ENCODE measurements at places on chromosomes 2 and 18.
A peak's percentile ranks its signal among the peaks of the same experiment; 100 is the strongest.

DNA sequence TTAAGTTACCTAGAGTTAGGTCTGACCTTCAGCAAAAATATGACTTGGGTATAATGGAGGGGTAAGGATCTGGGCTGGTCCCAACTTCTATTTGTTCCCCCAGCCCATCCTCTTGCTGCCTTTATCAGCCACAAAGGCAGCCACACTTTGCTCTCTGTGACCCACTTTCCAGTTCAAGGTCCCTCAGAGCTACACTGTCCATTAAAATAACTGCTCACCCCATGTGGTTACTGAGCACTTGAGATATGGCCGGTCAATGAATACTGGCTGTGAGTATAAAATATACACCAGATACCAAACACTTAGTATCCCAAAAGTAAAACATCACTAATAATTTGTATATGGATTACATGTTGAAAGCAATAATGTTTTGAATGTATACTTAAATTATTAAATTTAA is 67.2 kb downstream of the EPHA4 start:
- H3K36me3 ChIP-seq: no peaks in the 10 kb centered on the region
- no peak for DNase-seq
- H3K27me3 ChIP-seq: no peaks in the 10 kb centered on the region
- peaks cover 22% of the 10 kb centered on the region for H3K4me1 ChIP-seq
- no peak overlapping the region for H3K27ac ChIP-seq
- no peak overlapping the region for H3K4me3 ChIP-seq

DNA sequence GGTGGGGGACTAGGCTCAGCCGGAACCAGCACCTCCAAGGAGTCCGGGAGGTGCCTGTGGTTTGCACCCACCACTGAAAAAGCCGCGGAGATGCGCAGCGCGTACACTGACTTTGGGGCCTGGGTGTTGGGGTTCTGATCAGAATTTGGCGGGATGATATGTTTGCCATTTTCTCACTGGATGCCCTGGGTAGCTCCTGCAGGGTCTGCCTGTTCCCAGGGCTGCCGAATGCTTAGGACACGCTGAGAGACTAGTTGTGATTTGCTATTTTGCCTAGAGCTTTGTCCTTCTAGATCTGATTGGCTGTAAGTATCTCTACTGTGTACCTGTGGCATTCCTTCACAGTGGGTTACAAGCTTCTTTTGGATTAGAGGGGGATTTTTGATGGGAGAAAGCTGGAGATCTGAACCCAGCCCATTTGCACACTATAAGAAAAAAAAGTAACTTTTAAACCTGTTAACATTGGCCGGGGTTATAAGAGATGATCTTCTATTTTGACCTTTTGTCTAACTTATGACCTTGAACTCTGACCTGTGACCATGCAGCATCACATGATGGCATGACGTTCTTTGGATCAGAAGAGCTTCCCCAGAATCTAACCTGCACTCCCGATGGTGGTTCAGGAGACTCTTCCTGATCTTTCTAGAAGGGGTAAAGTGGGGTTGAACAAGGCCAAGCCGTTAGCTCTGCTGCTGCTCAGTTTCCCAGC is 1.6 kb downstream of the KCNE4 start:
- H3K4me1 ChIP-seq: no peaks in the 10 kb centered on the region
- no peak overlapping the region for H3K4me3 ChIP-seq
- H3K27me3 ChIP-seq: peaks cover 8% of the 10 kb centered on the region
- DNase-seq: no peak

DNA sequence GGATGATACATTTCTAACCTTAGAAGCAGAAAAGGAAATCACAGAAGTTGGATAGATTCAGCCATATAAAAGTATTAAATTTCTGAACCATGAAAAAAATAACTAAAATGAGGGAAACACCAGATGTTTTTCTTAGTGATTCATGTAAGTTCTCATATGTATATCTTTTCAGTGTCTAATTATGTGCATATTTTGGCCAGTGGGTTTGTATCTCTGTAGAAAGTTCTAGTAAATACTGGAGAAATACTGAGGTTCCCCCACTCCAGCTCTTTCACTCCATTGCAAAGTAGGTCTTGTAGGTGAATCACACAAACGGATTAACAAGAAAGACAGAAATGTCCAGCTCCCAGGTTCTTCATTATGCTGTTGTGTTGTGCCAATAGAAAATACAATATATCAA is 222.3 kb downstream of the NEDD4L start:
- H3K27ac ChIP-seq: no peak overlapping the region
- no peak for DNase-seq
- H3K36me3 ChIP-seq: no peaks in the 10 kb centered on the region
- no peak overlapping the region for H3K4me3 ChIP-seq
- H3K27me3 ChIP-seq: no peaks in the 10 kb centered on the region

DNA sequence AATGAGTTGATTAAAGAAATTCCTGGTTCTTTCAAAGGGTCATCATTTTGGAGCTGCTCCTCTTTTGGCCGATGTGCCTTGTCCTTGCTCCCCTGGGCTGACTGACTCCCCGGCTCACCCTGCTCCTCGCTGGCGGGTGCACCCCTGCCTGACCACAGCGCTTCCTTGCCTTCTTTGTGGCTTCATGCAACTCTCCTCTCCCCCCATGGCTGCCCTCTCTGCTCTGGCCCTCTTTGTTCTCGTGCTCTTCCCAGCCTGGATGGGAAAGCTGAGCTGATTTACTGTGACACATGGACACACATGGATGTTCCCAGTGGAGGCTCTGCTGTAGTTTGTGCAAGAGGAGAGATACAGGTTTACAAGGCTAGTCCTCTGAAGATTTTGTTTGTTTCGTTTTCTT is 234.6 kb downstream of the HAUS1 start:
- H3K36me3 ChIP-seq: no peaks in the 10 kb centered on the region
- H3K4me3 ChIP-seq: peak overlapping the region; percentile 96
- H3K27me3 ChIP-seq: no peaks in the 10 kb centered on the region
- peak overlapping the region; percentile 99 for H3K27ac ChIP-seq
- peaks cover 85% of the 10 kb centered on the region for H3K4me1 ChIP-seq

- H3K36me3 ChIP-seq: no peaks in the 10 kb centered on the region
- H3K27me3 ChIP-seq: no peaks in the 10 kb centered on the region
- no peak overlapping the region for H3K4me3 ChIP-seq
- no peaks in the 10 kb centered on the region for H3K4me1 ChIP-seq
- no peak overlapping the region for H3K27ac ChIP-seq
- peak; percentile 62 for DNase-seq
These were observed 30.7 kb upstream of the GPAT2 start for GRCh38 chr2:96065381-96065930.

GRCh38 chr2:110828330-110828729 is 96.0 kb downstream of the ACOXL start:
- peaks cover 6% of the 10 kb centered on the region for H3K27me3 ChIP-seq
- peaks cover 28% of the 10 kb centered on the region for H3K4me1 ChIP-seq
- no peak overlapping the region for H3K4me3 ChIP-seq

DNA sequence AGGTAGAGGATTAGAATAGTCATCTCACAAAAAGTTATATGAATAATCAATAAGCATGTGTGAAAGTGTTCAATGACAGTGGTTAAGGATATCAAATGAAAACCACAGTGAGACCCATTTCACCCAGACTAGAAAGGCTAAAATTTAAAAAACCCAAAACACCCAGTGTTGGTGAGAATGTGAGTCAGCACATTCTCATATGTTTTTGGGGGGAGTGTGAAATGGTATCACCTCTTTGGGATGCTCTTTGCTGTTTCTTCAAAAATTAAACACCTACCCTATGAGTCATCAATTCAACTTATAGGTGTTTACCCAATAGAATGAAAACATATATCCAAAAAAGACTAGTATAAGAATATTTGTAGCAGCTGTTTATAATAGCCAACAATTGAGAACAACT is 69.8 kb downstream of the MAP3K20 start:
- DNase-seq: no peak
- H3K4me3 ChIP-seq: peak overlapping the region; percentile 49

GRCh38 chr18:77063260-77063659 is 69.3 kb downstream of the MBP start:
- peaks cover 13% of the 10 kb centered on the region for H3K36me3 ChIP-seq
- peak overlapping the region; percentile 95 for H3K27ac ChIP-seq
- peak; percentile 88 for DNase-seq
- H3K4me3 ChIP-seq: peak overlapping the region; percentile 88
- peaks cover 79% of the 10 kb centered on the region for H3K4me1 ChIP-seq

GRCh38 chr2:240390091-240391073 is 45.1 kb upstream of the GPC1 start:
- DNase-seq: peak; percentile 59
- no peak overlapping the region for H3K27ac ChIP-seq
- no peak overlapping the region for H3K4me3 ChIP-seq
- H3K27me3 ChIP-seq: no peaks in the 10 kb centered on the region
- H3K36me3 ChIP-seq: no peaks in the 10 kb centered on the region
- H3K4me1 ChIP-seq: no peaks in the 10 kb centered on the region

- no peaks in the 10 kb centered on the region for H3K36me3 ChIP-seq
- no peaks in the 10 kb centered on the region for H3K4me1 ChIP-seq
- no peak overlapping the region for H3K4me3 ChIP-seq
- DNase-seq: no peak
- H3K27ac ChIP-seq: no peak overlapping the region
- H3K27me3 ChIP-seq: no peaks in the 10 kb centered on the region
These were observed 41.9 kb upstream of the TMEM17 start for GRCh38 chr2:62547854-62548253.

DNA sequence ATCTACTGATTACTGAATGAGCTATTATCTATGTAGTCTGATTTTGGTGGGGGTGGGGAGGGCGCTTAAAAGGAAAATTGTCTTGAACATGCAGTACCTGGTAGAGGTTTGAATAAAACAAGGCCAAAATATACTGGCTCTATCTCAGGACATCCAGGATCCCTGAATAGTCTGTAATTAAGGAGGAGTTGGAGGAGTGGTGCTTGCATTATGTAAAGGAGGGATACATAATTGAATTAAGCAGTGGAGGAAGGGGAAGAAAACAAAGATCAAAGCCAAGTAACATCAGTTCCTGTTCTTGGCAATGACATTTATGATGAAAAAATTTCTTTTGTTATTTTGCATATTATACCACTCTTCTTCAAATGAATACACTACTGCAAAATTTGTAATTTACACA is 539.4 kb upstream of the ZEB2 start:
- H3K4me1 ChIP-seq: no peaks in the 10 kb centered on the region
- no peaks in the 10 kb centered on the region for H3K36me3 ChIP-seq
- H3K4me3 ChIP-seq: no peak overlapping the region
- H3K27me3 ChIP-seq: no peaks in the 10 kb centered on the region
- no peak overlapping the region for H3K27ac ChIP-seq

- no peak overlapping the region for H3K27ac ChIP-seq
- H3K27me3 ChIP-seq: no peaks in the 10 kb centered on the region
These were observed 27.8 kb downstream of the SLC14A1 start for GRCh38 chr18:45751766-45752165.

DNA sequence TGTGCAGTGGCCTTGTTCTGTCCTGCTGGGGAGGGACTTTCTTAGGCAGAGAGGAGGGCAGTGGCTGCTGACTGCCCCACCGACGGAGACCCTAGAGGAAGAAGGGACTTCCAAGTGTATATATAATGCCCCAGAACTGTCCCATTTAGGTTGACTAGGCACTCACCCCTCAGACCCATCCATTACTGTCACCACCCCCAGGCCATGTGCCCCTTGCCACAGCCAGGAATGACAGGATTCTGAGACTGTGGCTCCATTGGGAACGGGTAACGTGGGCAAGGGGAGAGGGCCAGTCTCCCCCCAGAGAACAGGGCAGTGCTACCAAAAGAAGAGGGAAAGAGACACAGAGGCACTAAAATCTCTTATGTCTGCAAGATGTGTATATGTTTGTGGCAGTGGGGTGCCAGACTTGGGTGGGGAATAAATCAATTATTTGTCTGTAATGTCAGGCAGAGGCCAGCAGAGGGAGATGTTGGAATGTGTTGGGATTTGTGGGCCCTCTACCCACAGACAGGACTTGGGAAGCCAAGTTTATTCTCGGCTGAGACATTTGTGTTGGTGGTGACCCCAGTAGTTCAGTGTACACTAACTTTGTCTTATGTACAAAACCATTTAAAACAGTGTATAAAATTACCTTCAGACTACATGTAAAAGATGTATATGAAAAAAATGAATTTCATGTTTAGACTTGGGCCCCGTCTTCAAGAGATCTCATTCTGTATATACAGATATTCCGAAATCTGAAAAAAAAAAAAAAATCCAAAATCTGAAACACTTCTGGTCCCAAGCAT is 24.0 kb upstream of the TMEM37 start:
- H3K27ac ChIP-seq: no peak overlapping the region
- no peaks in the 10 kb centered on the region for H3K36me3 ChIP-seq
- peaks cover 19% of the 10 kb centered on the region for H3K27me3 ChIP-seq
- no peaks in the 10 kb centered on the region for H3K4me1 ChIP-seq

- DNase-seq: no peak
- H3K27ac ChIP-seq: no peak overlapping the region
- H3K36me3 ChIP-seq: peaks cover 4% of the 10 kb centered on the region
- H3K27me3 ChIP-seq: peaks cover 6% of the 10 kb centered on the region
- H3K4me1 ChIP-seq: no peaks in the 10 kb centered on the region
These were observed 46.7 kb upstream of the ITGA6 start for GRCh38 chr2:172380436-172381274.

GRCh38 chr2:55781542-55781941 is 87.9 kb upstream of the PNPT1 start:
- H3K4me1 ChIP-seq: no peaks in the 10 kb centered on the region
- no peaks in the 10 kb centered on the region for H3K36me3 ChIP-seq
- no peak for DNase-seq

- H3K4me1 ChIP-seq: peaks cover 62% of the 10 kb centered on the region
- DNase-seq: no peak
- H3K27me3 ChIP-seq: no peaks in the 10 kb centered on the region
- peak overlapping the region; percentile 22 for H3K4me3 ChIP-seq
- peak overlapping the region; percentile 58 for H3K27ac ChIP-seq
These were observed 29.5 kb downstream of the ANXA4 start for GRCh38 chr2:69771461-69771860.

- H3K4me1 ChIP-seq: peaks cover 13% of the 10 kb centered on the region
- DNase-seq: peak; percentile 38
- H3K27me3 ChIP-seq: no peaks in the 10 kb centered on the region
- no peak overlapping the region for H3K4me3 ChIP-seq
- H3K36me3 ChIP-seq: no peaks in the 10 kb centered on the region
These were observed 138.0 kb downstream of the ZFP36L2 start for GRCh38 chr2:43088143-43089073.

DNA sequence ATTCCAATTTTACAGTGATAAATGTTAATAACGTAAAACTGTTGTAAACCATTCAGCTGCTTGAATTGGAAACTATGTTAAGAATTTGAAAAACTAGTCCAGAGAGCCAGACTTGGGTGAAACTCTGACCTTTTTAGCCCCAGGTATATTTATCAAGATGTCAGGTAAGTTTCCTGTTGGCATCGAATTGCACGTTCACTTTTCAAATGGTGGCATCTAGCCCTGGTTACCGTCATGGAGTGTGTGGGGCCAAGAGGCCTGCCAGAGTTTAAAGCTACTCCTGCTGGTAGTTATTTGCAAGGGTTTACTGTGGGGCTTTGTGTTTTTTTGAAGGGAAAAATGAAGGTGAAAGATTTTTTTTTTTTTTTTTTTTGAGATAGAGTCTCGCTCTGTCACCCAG is 109.9 kb downstream of the WDSUB1 start:
- no peak overlapping the region for H3K27ac ChIP-seq
- no peaks in the 10 kb centered on the region for H3K36me3 ChIP-seq
- peaks cover 11% of the 10 kb centered on the region for H3K4me1 ChIP-seq
- no peak for DNase-seq
- no peak overlapping the region for H3K4me3 ChIP-seq
